ENCODE measurements at places on chromosomes 13 and 19.

GRCh38 chr13:45872566-45872965 lies 21.0 kb upstream of the SIAH3 start:
- DNase-seq = no peak

GRCh38 chr13:48654511-48654910 lies 782 bp downstream of the CYSLTR2 start:
- DNase-seq = no peak

DNA sequence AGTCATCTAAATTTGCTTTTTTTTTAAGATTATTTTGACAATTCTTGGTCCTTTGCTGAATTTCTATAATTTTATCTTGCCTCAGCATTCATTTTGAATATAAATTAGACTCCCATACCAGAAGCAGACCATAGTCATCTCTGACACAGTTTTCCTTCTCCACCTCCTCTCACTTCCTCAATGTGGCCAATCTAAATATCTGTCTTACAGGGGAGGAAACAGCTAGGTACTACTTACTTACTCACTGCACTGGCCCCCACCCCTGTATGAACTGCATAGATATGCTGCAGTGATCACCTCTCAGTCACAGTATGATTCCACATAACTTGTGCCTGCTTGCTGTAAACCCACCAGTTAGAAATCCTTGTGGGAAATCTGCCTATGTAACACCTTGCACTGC lies 665.6 kb downstream of the FGF9 start:
- no peak for DNase-seq

DNA sequence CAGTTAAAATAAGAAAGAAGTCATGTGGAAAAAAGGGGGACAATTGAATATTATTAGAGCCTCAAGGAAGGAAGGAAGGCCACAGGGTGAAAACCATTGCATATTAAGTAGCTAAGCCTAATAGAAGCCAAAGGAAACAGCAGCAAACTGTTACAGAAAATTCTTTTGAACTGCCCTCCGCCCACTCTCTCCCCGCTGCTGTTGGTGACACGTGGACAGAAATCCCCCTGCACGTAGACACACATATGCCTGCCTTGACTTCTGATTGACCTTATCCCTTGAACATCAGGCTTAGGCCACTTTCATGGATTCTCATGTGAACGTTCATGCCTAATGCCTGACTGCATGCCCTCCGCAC lies 229.1 kb downstream of the KCNRG start:
- no peak for DNase-seq

GRCh38 chr13:33006638-33007037 lies 9.6 kb upstream of the KL start:
- DNase-seq = no peak

DNA sequence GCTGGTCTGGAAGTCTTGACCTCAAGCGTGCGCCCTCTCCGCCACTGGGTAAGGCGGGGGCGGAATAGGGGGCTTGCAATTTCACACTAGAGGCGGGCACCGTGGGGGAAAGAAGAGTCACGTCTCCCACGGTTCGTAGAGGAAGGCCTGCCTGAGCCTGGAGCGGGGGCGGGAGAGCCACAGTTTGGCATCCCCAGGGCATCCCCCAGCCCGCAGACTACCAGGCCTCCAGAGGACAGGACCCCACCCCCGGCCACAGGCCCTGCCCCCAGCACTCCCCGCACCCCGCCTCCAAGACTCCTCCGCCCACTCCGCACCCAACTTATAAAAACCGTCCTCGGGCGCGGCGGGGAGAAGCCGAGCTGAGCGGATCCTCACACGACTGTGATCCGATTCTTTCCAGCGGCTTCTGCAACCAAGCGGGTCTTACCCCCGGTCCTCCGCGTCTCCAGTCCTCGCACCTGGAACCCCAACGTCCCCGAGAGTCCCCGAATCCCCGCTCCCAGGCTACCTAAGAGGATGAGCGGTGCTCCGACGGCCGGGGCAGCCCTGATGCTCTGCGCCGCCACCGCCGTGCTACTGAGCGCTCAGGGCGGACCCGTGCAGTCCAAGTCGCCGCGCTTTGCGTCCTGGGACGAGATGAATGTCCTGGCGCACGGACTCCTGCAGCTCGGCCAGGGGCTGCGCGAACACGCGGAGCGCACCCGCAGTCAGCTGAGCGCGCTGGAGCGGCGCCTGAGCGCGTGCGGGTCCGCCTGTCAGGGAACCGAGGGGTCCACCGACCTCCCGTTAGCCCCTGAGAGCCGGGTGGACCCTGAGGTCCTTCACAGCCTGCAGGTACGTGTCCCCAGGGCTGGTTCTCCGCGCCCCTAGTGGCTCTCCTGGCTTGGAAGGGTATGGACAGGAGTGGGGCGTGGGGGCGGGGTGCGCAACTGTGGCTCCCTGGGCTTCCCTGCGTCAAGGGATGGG lies at the start of gene ANGPTL4:
ANGPTL4 (plus strand) TSS at position 353 of the 969 bp plus-strand sequence; CDS start at position 520, 167 bp downstream.
- DNase-seq = peak; percentile 59

DNA sequence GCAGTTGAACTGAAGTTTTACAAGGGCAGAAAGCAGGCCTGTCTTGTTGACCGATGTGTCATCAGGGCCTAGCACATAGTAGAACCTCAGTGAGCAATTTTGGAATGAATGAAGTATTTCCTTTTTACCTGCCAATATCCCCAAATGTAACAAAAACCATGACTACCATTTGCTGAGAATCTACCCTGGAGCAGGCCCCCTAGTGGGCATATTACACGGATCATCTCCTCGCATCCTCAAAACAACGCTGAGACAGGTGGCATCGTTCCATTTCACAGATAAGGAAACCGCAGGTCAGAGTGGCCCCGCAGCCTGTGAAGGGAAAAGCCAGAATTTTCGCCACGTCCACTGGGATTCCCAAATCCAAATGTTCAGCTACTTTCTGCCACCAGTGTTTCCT lies 77.9 kb downstream of the CACNA1A start:
- DNase-seq = no peak

DNA sequence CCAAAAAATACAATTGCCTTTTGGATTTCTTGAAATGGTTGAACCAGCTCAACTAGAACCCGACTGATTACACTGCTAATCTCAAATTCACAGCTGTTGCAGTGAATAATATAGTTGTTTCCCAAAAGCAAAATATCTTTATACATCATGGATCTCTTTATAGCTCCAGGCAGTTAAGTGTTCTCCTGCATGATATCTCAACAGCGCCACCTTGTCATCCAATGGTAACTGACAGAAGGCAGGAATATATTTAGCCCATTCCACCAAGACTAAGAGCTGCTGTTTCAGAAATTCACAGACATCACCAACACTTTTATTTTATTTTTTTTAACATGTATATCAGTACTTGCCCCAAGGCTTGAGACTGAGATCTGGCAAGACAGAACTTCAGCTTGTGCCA lies 1141.0 kb upstream of the PRR20A start:
- DNase-seq = no peak

GRCh38 chr19:31803835-31804446 lies 454.7 kb upstream of the TSHZ3 start:
- no peak for DNase-seq

DNA sequence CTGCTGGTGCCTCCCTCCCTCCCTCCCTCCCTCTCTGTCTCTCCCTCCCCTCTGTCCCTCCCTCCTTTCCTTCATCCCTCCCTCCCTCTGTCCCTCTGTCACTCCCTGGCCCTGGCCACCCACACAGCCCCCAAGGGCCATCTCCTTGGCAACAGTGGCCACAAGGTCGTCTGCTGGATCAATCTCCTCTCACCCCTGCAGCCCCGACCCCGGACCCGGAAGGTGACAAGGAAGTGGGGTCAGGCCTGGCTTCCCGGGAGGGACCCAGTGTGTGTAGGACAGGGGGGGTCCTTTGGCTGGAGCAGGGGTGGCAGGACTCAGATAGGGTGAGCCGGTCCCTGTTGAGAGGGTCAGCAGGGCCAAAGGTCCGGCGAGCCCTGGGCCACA lies 21.9 kb upstream of the TCF3 start:
- DNase-seq = no peak

GRCh38 chr13:50156561-50157127 lies 141.4 kb downstream of the KCNRG start:
- no peak for DNase-seq

DNA sequence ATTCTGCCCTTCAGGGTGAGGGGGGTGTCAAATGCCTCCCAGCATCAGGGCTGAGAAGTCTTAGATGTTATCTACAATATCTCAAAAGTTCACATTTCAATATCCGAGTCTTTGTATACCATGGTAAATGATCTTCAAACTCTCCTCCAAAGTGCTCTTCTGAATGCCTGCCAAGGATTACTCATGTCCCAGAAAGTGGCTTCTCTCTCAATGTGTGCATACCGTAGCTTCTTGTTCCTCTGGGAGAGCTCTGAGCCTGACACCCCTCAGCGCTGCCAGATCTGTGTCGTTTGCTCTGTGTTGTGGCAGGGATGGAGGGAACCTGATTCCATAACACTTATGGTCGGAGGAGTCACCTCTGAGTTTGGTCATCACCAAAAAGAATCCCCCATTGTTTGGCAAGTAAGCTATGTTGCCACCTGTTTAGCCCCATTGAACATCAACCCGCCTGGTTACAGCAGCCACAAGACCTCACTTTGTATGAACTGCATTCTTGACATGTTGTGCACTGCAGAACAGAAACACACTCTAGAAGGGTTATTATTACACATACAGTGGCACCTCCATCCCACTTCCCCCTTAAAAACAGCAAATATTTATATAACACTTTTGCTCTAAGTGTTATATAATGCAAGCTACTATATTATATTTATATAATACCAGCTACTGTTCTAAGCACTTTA lies 163.1 kb upstream of the MIR17HG start:
- no peak for DNase-seq

GRCh38 chr13:39013462-39013861 lies 22.8 kb upstream of the STOML3 start:
- DNase-seq = no peak

DNA sequence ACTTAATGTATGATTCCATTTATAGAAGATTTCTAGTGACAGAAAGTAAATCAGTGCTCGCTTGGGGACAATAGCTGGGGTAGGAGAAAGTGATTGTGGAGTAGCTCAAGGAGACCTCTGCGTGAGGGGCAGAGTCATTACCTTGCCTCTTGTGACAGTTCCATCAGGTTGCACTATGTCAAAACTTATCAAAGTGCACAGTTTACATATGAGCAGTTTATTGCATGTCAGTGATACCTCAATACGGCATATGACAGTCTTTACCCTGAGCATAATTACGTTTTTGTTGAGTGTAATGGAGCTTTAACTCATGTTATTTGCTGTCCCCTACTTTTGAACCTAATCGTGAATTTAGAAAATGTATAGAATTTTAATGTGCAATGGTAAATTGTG lies 15.0 kb downstream of the ARHGEF7 start:
- DNase-seq = no peak

DNA sequence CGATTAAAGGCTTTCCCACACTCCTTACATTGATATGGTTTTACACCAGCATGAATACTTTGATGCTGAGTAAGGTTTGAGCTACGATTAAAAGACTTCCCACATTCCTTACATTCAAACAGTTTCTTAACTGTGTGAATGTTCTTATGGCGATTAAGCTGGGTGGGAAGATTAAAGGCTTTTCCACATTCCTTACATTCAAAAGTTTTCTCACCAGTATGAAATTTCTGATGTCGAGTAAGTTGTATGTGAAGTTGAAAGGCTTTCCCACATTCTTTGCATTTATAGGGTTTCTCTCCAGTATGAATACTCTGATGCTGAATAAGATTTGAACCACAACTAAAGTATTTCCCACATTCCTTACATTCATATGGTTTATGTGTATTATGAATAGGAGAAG lies 20.0 kb downstream of the ZNF780B start:
- DNase-seq = no peak

DNA sequence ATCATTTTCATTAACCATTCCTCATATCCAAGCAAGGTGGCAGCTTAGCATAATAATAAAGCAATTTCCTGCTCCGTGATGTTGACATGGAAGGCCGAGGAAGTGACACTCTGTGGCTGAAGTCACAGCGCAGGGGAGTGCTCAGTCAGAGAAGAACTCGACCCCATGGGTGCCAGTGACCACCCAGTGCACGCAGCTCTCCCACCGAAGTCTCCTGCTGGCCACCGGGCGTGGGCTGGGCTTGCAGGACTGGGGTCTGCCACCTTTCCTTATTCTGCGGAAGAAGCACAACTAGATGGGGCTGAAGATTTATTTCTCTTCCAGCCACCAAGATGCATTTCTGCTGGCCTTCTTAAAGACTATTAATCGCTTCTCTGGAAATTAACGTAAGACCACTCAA lies 132.1 kb upstream of the SPACA7 start:
- DNase-seq = no peak

DNA sequence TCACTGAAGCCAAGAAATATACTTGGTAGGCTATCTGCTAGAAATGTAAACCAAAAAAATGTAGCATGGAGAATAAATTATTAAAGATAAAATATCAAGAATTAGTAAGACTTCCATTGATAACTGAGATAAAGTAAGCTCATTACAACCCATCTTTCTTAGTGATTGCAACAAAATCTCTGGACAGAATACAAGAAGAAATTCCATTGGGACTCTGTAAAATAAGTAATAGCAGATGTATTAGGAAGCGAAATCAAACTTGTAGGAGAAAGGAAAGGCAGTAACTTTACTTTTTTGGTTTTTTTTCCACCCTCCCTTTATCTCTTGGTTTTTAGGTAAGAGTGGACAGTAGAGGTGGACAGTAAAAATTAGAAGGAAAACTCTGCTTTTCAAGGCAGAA lies 605.7 kb downstream of the DACH1 start:
- no peak for DNase-seq

GRCh38 chr19:41330946-41331678 lies 21.1 kb downstream of the CCDC97 start:
- DNase-seq = no peak

DNA sequence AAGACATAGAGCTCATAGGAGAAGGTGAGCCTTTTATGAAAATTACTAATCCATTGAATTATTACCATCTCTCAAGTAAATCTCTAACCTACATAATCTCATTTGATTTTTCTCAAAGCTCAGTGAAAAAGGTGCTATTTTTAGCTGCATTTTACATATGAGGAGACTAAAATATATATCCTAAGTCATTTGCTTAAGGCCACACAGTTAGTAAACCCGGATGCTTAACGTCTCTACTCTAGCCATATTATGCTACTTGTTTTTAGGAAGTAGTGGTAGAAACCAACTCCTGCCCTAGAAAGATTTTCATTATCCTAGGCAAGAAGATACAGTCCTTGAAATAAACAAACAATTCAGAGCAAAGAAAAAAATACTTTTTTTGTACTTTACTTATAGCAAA lies 108.9 kb downstream of the RBM26 start:
- DNase-seq = no peak

GRCh38 chr19:58400316-58400915 lies 5.0 kb downstream of the RNF225 start:
- no peak for DNase-seq

- no peak for DNase-seq
Observed at GRCh38 chr13:94122300-94122915, 357.1 kb downstream of the DCT start.

- peak; percentile 46 for DNase-seq
Observed at GRCh38 chr13:113187263-113187669, 21.2 kb downstream of the PCID2 start.

DNA sequence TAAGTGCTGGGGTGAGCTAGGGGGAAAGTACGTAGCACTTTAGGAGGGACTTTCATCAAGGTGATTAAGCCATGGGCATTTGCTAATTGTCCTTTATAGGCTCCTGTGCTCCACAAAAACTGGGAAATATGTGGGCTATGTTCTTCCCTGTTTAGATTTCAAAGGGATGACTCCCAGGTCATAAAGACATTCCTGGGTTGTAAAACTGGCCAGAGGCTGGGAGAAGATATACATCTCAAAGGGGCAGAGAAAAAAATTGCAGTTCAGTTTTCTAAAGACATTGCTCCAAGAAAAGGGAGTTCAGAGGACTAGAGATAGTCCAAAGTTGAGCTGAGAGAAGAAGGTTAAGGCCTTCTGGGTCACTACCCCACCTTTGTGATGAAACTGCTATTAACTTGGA lies 204.8 kb downstream of the MYO16 start:
- DNase-seq = no peak
